ENCODE measurements at places on chromosomes 5 and 9. TPM values are rescaled to one million over a fixed set of nuclear protein-coding genes. Genes with fewer than 3 reads are reported as not detected.

The PCDHGA4 gene
- total RNA-seq: not detected

The STKLD1 gene
- total RNA-seq: 0.86 TPM

The SMIM15 gene
- total RNA-seq: 15.9 TPM

The NEUROG1 gene
- total RNA-seq: not detected

The CBY3 gene
- total RNA-seq: not detected

The MYMK gene
- total RNA-seq: not detected

The MAMDC4 gene
- total RNA-seq: 2.7 TPM

DNA sequence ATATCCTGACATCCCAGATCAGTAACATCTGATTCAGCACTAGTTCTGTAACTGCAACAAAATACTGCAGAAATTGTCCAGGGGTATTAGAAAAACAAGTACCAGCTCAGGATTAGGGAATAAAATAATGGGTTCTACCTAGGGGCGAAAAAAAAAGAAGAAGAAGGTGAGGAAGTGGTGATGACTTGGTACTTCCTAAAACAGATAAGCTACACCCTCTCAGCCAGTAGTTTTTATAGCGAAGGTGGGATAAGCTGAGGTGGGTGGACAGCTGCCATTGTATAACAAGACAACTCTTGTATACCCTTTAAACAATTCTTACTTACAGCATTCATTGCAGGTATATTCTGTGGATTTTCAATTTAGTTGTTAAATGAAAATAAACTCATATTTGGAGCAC is 19.1 kb downstream of the RAPGEF6 start:
- no peak for DNase-seq

DNA sequence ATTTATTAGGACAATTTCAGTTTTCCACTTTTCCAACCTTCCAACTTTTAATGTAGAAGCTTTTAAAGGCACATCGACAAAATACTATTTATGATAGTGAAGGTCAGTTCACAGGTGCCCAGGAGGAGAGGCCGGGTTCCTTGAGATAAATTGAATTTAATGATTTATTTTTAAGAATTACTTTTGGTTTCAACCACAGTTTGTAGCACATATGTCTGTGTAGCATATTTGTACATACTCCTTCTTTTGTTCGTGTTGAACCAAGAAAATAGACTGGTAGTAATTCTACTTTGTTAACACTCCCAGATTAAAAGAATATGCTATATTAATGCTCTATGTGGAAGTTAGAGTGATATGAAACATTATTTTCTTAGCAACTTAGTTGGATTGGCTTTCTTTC is 46.7 kb downstream of the NTRK2 start:
- DNase-seq: no peak

GRCh38 chr5:14180437-14180836 is 37.3 kb downstream of the TRIO start:
- DNase-seq: no peak

DNA sequence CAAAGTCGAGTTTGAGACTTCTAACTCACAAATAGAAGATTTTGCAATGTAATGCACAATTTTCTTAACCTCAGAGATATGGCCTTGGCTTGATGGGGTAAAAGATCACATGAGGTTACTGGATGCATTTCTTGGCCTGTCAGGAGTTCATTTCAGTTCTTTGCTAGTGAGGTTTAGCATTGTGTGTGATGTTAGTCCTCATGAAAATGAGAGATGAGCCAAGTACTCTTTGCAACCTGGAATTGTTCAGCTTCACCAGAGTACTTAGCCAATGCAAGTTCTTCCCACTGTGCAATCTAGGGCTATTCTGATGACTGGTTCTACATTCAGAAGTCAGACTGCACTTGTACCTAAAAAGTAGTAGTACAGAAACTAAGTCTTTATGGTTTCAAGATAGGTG is 24.9 kb downstream of the GNAQ start:
- no peak for DNase-seq

GRCh38 chr5:52771343-52772039 is 16.2 kb upstream of the ITGA1 start:
- no peak for DNase-seq

DNA sequence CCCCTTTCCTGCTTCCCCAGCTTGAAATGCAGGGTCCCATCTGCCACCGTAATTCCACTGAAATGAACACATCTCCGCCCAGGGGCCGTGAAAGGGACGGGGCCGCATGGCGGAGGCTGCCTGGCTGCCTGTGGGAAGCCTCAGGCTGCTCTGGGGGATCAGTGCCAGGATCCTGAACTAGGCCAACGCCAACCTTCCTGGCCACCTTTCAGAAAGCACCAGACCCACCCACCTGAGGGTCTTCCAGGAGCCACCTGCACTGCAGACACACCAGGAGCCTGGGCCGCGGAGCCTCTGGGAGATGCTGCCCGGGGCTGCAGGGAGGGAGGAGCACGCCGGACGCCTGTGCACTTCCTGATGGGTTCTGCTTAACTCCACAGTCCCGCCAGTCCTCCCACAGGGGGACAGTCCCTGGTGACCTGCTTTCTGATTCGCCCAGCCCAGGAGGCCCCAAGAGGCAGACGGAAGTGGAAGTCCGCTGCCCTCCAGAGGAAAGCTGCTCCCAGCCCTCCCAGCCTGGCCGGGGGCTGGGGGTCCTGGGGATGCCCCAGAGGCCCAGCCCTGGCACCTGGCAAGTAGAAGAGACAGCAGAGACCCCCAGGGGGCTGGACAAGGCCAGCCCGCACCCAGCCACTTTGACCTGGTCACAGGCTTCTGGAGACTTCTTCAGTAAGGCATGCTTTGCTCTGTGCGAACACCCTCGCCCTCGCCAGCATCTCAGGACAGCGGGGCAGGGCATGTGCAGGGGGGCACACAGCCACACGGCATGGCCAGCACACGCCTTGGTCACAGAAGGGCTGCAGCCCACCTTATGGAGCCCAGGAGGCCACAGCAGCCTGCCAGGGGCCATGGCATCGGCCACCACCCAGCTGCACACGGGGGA is at the start of gene CARD9:
TSS of gene CARD9 (minus strand) at position 370 of the 883 bp plus-strand sequence. CDS start 1,591 bp downstream, outside the sequence.
- no peak for DNase-seq

DNA sequence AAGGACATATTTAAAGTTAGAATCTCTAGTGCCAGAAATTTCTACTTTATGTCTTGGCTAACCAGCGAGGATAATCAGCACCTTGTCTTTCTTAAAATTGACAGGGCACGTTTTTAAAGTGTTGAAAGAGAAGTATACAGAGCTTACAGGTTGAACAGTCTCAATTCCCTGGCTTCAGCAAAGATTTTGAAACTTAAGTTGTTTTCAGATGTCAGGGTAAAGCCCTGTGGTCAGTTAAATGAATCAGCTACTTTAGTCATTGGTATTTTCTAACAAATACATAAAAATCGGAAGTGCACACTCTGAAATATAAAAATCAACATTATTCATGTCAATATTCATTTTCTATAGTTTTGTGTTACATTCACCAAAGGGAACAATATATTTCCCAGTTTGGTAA is 29.1 kb downstream of the SNCAIP start:
- DNase-seq: no peak

GRCh38 chr9:19689328-19690101 is 99.3 kb downstream of the SLC24A2 start:
- no peak for DNase-seq

DNA sequence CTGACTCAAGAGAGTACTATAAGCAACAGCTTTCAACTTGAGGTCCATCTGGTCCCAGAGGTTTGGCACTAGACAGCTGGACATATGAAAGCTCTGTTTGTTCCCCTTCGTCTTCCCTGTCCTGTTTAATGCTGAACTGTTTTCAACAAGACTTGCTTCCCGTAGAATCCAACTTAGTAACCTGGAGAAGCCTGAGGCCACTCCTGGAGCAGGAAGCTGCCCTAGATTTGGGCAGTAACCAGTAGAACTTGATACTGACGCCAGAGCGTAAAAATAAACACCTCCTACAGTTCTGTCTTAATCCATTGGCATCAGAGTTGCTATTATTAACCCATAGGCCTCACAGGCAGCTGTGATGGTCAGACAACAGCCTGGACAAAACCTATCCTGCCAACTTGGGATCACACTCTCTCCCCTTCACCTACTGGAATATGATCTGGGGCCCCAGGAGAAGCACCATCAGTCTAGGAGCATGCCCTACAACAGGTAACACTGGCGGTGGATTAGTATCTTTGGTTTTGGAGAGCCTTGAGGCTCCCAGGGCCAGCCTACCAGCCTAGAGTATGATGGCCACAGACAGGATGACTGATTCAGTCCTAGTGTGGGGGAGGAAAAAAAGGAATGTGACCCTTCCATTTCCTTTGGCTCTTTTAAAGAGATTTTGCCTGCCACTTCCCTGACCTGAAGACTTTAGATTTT is 29.2 kb downstream of the RUSC2 start:
- no peak for DNase-seq

DNA sequence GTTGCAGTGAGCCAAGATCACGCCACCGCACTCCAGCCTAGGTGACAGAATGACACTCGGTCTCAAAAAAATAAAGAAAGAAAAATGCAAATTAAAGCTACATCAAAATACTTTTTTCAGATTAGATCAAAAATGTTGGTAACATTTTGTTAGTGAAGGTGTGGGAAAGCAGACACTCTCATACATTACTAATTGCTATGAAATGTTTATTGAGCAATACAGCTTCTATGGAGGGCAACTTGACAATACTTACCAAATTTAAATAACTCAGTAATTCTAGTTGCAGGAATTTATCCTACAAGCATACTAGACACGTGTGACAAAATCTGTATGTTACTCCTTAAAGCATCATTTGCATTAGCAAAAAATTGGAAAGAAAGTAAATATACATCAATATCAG is 4.1 kb downstream of the TRIM23 start:
- no peak for DNase-seq

DNA sequence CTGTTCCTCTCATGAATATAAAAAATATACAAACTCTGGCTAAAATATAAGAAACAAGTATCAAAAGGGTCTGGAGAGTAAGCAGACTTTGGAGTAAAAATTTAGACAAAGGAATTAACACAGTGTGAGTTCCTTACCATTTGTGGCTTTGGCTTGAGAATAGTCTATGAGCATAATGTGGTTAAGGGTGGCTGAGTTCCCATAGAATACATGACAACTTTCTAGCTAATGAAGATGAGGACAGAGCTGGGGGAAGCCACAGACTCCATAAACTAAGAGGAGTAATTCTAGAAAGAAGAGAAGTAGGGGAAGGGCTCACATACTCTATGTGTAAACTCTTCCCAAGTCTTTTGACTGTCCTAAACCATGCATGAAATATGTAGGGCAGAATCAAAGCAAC is 79.4 kb downstream of the CAAP1 start:
- no peak for DNase-seq

- no peak for DNase-seq
These were observed 59.7 kb downstream of the COL23A1 start for GRCh38 chr5:178530526-178530925.

DNA sequence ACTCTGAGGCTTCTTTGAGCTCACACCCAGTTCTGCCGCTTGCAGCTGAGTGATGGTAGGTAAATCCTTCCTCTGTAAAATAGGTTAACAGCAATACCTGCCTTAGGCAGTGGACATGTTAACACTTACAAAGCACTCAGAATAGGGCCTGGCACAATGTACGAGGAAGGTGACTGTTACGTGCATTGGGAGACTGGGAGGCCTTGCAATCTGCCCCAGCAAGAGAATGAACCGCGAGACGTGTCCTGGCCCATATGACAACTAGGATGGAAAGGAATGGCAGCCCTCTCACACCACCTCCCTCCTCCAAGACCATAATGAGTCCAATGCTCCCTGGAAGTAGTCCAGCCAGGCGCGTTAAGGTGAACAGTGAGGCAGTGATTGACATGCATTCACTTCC is 23.1 kb upstream of the AKNA start:
- DNase-seq: no peak

DNA sequence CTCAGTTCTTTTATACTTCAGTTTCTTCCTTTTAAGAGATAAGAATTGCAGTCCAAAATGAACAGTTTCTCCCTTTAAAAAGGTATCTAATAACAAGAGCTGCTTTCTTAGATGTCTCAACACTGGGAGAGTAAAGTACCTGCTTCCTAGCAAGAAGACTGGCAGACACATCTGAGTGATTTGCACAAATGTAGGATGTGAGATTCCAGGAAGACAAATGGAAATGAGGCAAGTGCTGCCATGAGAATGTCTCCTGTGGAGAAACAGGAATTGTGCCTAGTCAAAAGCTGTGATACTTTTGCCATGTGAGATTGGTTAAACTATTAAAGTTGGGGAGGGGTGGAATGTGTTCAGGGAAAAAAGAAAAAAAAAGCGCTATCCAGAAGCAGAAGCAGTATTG is 159.1 kb downstream of the HTR1A start:
- DNase-seq: no peak

- DNase-seq: no peak
These were observed 379.9 kb upstream of the IRX4 start for GRCh38 chr5:2262620-2263019.
